ENCODE measurements at places on chromosomes 5 and 9.

GRCh38 chr5:57494104-57495098, 11.8 kb upstream of the ACTBL2 start:
- no peak for DNase-seq

- DNase-seq, result no peak
Observed at GRCh38 chr5:142823126-142823525, 52.9 kb downstream of the ARHGAP26 start.

GRCh38 chr9:133852431-133852830, 114.3 kb upstream of the SARDH start:
- no peak for DNase-seq

DNA sequence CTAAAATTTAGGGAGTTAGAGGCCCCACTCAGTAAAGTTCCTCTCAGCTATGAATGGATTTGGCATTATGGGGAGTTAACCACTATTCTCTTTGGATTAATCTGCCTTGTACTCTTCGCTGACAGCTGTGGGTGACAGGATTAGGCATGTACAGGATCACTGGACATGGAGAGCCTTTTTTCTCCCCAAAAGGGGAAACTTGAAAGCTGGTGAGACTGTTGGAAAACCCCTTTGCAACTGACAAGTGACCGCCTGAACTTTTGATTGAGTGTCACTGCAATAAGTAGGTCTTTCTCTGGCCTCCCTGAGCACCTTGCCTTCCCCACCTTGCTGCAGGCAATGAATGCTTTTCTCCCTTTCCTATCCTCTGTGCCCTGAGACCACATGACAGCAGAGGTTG, 68.3 kb downstream of the ERP44 start:
- no peak for DNase-seq

DNA sequence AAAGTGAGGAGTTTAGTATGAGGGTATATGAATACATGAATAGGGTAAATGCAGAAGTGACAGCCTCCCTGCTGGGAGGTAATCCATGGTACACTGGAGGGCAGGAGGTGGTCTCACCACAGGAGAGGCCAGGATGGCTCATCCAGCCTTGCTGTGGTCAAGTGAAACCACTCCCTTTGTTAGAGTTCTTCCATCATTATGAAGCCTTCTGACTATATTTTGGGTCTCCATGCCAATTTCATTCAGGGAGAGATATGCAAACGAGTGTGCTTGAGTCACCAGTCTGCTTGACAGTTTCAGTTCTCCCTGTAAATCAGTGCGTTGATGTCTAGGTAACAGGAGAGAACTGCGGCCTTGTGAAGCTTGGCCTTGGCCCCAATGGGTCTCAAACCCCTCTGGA, 16.4 kb downstream of the PPP3R2 start:
- no peak for DNase-seq

- no peak for DNase-seq
Observed at GRCh38 chr9:74609671-74610405, 112.7 kb downstream of the RORB start.

DNA sequence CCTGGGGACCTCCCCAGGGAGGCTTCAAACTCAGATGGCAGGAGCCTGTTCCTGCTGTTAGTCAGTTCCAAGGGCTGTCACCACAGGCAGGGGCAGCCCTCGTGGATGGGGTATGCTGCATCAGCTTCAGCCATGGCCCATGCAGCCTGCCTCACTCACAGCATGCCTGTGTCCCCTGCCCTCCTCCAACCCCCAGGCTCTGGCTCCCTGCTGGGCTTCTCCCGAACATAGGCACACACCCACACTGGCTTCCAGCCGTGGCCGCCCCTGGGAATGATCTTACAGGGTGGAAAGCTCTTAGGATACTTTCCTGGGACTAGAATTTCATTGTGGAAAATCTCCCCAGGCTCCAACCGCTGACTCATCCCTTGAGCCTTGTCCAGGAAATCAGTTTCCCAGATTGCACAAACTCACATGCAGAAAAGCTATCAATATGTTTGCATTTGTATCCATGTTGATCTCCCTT, 163.8 kb downstream of the SEC61B start:
- DNase-seq, result no peak

- no peak for DNase-seq
Observed at GRCh38 chr5:151708126-151708525, 21.4 kb upstream of the SPARC start.

- no peak for DNase-seq
Observed at GRCh38 chr9:21510806-21511205, 28.7 kb upstream of the IFNE start.

DNA sequence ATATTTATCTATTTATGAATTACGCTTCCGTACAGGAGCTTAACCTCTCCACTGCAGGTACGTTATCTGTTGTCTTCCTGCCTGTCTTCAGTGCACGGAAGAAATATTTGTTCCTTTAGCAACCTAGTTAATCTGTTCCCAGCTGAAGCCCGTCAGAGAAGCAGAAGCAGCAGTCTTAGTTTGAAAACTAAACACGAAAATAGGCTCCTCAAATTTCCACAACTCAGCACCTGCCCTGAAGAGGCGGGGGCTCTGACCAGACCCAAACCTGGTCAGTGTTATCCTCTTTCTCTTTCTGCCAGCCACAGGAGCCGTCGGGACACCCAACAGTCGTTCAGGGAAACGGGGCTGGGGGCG, 462 bp downstream of the NUDCD2 start:
- DNase-seq, result peak; percentile 24

DNA sequence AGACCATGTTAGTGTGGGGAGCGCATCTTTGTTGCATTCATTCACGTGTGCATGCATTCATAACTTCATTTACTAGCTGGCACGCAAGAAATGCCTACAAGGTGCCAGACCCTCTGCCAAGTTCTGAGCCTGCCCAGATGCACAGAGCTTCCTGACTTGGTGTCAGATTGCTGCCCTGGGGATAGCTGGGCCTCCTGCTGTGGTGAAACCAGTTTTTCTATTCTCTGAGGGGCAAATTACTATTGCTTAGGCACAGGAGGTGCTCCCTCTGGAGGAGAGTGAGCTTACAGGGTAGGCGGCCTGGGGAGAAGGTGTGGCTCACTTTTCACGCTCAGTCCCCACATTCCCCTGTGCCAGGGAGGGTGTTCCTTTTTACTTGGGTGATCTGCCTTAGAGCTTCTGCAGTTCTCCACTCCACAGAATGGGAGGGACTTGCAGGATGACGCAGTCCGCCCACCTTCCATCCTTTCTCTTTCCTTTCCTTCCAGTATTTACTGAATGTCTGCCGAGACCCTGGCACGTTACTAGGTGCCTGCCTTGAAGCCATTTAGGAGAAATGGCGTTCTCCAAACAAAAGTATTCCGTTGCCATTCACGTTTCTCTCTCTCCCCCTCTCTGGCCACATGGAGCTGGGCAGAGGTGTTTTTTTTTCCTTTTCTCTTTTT, 27.9 kb upstream of the CTNNA1 start:
- no peak for DNase-seq

DNA sequence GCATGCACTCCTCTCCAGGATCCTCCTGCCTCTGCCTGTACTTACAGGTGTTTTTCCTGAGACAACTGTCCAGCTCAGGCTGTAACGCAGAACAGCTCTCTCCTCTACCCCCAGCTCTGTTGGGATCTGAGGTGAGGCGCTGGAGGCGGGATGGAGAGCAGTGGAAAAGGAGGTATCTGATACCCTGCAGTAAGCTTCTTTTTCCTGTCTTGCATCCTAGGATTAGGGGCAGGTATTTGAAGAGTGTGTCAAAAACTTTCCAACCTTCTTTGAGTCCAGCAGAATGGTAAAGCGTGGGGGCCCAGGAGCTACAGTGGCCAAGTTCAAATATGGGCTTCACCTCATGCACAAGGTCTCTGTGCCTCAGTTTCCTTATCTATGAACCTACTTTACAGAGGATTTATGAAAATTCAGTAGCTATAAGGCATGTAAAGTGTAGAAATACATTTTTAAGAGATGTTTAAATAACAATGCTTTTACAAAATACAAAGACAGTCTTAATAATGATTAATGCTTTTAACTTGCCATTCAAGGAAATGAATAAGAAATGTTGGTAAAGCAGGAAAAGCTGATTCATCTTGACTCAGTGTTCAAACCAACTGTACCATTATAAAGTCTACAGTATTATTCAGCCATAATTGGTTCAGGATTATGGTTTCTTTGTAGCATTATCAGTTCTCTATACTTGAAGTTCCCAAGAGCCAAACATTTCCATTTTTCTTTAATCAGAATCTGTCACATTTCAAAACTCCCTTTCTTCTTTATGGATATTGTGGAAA, 26.1 kb downstream of the MAP1B start:
- DNase-seq, result no peak

GRCh38 chr5:157963761-157964160, 104.8 kb upstream of the CLINT1 start:
- DNase-seq, result no peak

GRCh38 chr5:14840624-14841023, 31.0 kb downstream of the ANKH start:
- DNase-seq, result no peak

- no peak for DNase-seq
Observed at GRCh38 chr5:61701877-61702602, 370.0 kb downstream of the ZSWIM6 start.

GRCh38 chr5:178147406-178147805, 6.3 kb downstream of the NHP2 start:
- no peak for DNase-seq

DNA sequence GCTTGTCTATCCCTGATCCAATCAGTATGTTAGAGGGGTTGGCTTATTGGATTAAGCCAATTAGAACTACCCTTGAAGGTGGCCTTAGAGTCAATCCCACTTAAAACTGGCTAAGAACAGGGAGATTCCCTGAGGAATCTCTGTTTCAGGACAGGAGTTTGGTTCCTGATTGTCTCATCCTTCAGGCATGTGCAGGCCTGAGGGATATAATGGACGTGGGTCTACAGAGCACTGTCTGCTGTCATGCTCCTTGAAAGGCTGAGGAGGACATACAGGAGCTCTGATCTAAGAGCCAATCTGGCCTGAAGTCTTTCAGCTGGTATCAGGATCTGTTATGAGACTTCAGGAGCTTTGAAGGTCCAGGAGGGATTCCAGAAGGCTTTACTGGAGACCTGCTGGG, 36.2 kb upstream of the PRXL2C start:
- DNase-seq, result no peak

DNA sequence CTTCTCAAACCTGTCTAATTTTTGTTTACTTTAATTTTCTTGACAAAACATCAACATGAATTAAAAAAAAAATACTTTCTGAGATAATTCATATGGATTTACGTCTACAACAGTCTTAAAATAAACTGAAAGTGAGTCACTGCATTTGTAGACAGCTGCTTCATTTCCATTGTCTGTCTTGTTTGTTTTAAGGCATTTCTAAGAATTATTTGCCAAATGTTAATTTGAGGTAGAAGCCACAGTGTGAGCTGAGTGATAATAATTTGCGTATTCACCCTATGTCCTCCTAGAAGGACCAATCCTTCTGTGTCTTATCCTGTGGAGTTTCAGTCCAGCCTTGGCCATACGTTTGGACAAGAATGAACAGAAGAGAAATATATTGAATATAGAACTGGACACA, 174.5 kb downstream of the CFAP90 start:
- DNase-seq, result no peak

DNA sequence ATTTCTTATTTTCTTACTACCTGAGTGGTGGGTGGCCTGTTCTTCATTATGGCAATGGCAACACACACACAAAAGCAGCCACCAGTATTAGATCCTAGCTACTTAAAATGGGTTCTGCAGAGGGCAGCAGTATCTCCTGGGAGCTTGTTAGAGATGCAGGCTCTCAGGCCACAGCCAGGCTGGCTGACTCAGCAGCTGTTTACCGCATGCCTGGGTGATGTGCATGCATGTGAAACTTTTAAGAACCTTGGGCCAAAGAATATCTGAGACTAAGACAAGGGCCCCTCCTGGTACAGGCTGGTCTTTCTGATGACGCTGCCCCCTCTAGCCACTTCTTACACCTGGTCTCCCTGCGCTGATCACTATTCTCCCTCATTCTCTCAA, 399.0 kb downstream of the MED10 start:
- DNase-seq, result no peak

DNA sequence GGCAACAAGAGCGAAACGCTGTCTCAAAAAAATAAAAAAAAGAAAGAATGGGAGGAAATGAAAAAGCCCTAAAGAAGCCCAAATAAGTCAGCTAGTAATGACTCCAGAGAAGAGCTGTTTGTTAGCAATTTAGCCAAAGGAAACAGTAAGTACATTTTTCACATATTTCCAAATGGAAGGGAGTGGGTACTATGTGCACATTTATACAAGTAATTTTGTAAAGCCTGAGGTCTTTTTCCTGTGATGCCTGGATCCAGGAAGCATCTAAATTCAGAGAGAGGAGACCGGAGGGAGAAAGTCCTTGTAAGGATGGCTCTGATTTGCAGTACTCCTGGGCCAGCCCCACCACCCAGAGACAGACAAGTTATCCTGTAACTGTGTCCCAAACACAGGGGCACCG, 14.7 kb downstream of the FBP1 start:
- no peak for DNase-seq

DNA sequence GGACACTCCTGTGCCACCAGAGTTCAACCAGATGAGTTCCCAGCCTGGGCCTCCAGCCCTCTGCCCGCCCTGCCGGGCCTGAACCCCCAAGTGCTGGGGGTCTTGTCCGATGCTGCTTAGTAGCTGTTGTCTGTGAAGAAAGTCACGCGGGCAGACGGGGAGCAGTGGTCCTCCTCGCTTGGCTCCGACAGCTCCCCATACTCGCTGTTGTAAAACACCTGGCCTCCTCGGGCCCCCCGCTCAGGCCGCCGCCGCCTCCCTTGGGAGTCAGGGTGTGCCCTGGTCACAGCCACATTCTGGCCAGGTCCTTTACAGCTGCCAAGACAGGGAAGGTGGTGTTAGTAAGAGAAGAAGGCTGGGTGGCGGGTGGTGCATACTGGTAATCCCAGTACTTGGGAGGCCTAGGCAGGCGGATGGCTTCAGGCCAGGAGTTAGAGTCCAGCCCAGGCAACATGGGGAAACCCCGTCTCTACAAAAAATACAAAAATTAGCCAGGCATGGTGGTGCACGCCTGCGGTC, 11.8 kb upstream of the SCGB3A1 start:
- DNase-seq, result no peak

DNA sequence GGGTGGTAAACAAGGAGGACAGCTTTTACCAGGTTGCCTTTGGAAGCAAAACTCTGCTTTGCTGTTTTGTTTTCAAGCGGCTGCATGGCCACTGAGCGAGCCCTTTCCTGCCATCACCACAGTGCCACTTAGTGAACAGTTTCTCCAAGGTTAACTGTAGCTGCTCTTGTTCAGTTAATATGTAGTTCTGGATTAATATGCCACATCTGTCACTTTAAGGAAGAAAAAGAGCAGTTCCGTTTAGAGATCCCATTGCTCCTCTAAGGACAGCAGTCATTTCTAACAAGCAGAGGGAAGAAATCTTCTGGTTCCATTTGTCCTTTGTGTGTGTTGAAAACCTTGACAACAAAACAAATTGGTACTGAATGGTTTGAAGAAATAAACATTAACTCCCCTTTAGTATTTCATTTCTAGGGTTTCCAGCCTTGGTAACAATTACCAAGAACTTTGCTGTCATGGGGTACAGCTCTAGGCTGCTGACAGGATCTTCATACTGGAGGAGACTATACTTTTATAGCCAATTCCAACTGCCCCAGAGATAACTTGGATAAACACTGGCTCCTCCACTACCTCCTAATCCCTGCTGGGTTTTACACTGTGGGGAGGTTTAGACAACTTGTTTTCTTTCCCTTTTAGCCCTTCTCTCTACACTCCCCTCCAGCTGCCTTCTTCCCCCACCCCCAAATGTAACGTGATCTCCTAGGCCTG, 10.3 kb upstream of the ABL1 start:
- no peak for DNase-seq

Data from NCI-H187 (cell line).